ENCODE measurements at places on chromosomes 6 and 20.

DNA sequence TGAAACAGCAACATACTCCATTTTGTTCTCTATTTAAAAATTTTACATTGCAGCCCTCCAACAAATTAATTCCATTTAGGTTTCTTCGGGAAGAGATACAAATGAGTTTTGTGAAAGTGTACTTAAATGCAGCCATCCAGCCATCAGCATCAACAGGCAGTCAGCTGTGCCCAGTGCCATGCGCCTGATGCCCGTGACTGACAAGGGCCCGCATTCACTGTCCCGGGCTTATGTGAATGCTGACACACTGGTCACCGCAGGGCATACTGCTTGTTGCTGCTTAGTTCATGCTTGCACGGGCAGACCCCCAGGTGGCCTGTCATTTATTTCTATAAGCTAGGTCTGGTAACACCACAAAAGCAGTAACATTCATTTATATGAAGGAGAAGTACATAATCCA, 224.9 kb upstream of the QKI start:
- no peak for DNase-seq

DNA sequence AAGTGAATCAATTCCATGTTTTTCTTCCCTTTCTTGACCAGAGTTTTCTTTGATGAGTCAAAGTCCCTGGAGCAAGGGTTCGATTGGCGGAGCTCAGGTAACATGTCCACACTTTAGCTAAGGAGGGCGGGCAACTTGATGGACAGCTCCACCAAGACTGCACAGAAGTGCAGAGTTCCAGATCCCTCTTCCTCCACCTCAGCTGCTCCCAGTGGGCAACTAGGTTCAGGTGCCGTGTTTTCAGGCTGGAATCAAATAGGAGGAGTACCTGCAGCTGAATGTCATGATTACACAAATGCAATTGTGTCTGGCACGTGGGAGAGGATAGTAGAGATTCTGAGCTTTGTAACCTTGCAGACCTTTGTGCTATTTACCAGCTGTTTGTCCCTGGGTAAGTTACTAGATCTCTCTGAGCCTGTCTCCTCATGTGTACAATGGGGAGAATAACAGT, 1.9 kb upstream of the ELMO2 start:
- no peak for DNase-seq

GRCh38 chr6:34585512-34586061, 29.5 kb upstream of the SPDEF start:
- no peak for DNase-seq

GRCh38 chr6:34063651-34064050, 82.2 kb downstream of the GRM4 start:
- no peak for DNase-seq

DNA sequence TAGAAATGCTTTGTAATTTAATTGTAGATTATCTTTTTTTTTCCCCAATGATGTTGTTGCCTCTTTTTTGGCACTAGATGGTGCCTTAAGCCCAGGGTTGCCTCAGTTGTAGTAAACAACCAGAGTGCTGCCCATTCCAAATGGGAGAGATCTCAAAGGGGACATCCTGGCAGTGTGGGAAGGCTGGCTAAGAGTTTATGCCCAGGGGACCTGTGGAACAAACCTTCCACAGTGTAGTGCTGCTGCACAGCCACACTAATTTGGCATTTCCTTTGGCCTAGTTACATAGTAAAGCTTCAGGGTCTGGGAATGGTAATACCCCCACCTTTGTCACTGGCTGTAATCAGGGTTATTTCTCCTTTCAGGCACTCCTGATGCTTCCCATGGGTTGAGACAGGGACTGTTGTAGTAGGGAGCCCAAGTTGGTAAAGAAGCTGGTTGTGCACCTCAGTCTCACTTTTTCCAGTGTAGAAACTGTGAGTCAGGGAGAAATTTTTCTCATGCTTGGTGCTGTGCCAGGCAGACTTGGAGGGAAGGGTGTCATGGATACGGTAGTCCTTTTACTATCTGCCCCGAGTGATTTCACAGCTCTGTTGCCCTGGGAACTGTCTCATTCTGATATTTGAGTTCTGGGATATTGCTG, 177.8 kb upstream of the ECI2 start:
- DNase-seq, result peak; percentile 67

- no peak for DNase-seq
Observed at GRCh38 chr6:155264693-155265320, 994 bp downstream of the CLDN20 start.

GRCh38 chr20:42041000-42041565, 422.9 kb upstream of the CHD6 start:
- no peak for DNase-seq

GRCh38 chr20:10924644-10925201, 250.9 kb upstream of the JAG1 start:
- DNase-seq, result peak; percentile 23

GRCh38 chr20:44008806-44009678, 94.4 kb downstream of the TOX2 start:
- no peak for DNase-seq

DNA sequence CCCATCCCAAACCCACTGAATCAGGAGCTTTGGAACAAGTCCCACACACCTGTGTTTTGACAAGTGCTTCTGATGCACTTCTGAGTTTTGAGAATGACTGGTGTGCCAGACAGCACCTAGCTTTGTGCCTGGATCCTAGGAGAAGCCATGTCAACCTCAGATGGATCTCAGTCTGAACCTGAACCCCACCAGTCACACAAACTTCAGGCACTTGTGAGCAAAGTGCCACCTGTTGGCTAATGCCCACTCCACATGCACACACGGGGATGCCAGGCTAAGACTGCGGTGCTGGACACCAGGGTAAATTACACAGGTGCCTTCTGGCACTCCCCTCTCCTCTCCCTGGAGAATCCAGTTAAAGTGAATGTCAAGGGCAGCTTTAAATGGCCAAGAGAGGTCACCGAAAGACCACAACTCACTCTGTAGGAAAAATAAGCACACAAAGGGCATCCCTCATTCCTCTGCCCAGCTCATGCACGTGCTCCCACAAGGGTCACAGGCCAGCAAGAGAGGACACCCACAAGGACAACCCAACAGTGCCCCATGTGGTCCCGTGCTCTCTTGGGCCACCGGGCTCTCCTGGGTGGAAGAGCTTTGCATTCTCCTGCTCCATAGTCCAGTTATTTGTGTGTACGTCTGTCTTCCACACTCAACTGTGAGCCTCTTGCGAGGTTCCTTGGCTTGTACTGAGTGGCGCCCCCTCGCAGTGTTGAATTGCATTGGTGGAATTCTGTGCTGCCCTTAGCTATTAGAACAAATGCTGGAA, 45.6 kb downstream of the TAF8 start:
- no peak for DNase-seq

GRCh38 chr6:52871621-52872020, 31.0 kb upstream of the GSTA5 start:
- no peak for DNase-seq

DNA sequence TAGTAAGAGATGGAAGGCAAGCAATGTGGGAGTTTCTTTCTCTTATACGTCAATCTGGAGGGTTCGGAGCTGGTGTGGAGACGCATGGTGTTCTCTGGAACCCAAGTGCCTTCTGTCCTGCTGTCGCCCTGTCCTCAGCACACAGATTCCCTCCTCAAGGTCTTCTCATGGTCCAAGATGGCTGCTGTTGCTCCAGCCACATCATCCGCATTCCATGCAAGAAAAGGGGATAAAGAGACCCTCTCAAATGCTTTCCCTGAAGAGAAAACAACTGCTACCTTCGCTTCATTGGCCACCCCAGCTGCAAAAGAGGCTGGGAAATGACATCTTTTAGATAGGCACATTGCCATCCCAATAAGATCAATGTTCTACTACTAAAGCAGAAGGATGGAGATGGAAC, 151.2 kb downstream of the ANKRD60 start:
- DNase-seq, result no peak

GRCh38 chr20:10619427-10619826, 54.4 kb downstream of the JAG1 start:
- peak; percentile 70 for DNase-seq

DNA sequence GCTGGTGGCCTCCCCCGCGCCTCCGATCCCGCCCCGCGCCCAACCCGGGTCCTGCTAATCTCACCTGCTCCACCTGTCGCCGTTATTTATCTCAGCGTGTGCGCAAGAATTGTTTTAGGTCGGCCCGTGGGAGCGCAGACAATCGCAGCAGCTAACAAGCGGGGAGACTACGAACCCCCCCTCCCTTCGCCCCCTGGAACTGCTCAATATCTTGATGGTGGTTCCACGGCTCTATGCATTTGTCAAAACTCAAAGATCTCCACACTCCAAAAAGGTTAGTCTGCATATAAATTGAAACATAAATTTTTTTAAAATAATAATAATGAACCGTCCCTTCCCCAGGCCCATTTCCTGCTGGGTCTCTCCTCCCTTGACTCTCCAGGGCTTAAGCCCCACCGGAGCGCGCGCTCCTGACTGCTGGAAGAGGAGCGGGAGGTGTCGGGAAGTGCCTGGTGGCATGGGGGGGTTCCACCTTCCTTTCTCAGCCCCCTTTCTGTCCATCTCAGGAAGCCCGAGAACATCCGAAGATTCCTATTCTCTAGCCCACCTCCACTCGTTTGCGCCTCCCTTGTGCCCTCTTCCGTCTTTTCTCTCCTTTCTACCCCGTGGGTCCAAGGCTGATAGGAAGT, 1.6 kb upstream of the MDGA1 start:
- no peak for DNase-seq

DNA sequence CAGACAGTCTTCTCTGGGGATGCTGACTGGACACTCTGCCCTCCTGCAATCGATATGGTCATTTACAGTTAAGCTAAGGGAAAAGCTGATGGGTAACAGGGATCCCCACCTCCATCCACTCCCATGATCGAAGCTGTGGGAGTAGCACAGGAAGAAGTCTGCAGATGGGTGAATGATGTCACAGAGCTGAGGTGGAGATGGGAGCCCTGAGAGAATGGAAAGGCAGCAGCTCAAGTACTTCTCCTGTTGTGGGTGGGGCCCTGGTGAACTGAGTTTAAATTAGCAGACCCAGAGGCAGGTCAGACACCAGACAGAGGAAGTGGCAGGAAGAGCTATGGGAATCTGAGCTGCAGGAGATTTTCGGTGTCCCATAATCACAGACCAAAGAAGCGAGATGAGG, 29.0 kb downstream of the HDGFL1 start:
- no peak for DNase-seq

DNA sequence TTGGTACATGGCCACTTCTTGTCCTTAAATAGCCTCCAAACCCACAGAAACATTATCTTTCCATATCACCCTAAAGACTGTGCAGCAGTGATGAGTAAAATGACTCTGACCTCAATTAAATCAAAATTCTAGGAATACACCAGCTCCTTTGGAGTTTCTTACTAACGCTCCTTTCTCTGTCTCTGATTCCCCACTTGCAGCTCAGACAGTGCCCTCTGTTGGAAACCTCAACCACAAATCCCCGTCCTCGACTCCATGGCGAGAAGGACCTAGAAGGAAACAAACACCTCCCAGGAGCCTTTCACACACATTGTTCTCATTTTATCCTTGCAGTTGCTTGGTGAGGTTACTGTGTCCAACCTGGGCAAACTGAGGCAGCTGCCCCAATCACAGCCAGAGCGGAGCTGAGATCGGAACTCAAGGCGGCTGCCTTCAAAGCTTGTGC, 17.7 kb upstream of the PARD6B start:
- peak; percentile 43 for DNase-seq

DNA sequence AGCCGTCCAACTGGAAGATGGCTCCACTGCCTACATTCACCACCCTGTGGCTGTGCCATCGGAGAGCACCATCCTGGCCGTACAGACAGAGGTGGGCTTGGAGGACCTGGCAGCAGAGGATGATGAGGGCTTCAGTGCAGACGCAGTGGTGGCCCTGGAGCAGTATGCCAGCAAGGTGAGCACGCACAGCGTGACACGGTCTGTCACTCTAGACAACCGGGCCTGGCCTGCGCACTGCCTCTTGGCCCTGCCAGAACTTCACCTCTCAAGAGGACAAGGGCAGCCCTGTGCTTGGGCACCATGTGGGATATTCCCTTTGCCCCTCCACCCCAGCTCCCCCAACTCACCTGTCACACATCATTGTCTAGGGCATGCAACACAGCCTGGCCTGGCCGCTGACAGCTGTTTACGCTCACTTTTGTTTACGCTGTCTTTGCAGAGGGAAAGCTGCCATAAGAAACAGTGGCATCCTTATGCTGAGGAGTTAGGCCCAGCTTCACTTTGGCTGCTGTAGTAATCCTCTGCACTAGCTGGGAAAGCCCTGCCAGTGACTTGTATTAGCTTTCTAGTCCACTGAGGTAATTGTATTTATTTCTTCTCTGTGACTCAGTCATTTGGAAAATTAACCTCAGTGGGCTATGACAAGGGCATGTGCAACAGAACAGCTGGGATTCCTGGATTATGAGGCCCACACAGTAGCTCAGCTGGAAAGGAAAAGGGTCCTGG, 9.8 kb upstream of the DEF6 start:
- no peak for DNase-seq

GRCh38 chr20:48453477-48454093, 374.2 kb downstream of the PREX1 start:
- no peak for DNase-seq

DNA sequence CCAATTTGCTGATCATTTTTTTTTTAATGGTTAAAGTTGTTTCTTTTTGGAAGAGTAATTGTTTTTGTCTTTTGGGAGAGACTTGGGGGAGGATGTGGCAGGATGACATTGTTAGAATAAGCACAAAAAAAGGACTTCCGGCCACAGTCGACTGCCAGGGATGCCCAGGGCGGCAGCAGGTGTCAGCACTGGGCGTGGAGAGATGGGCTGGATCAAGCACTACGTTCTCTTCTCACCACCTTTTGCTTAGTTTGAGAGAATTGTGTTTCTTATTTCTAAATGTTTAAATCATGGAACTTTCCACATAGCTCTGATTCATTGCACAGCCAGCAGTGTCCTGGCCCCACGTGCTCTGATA, 104.6 kb upstream of the FRMD1 start:
- DNase-seq, result no peak

DNA sequence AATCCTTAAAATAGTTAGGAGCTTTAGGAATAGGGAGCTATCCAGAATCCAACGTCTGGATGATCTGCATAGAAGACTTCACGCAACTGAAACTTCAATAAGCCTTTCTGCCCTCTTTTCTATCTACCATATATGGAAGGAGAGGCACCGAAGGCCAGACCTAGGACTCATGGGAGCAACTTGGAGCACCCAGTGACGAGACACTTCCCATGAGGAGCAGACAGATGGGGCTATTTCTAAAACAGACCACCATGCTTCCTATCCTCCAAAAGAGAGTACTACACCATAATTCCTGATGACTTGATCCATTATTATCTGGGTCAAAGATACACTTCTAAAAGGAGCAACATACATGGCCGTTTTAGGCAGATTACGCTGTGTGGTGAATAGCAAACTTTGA, 6.0 kb downstream of the RPP40 start:
- no peak for DNase-seq

- no peak for DNase-seq
Observed at GRCh38 chr6:133967347-133967746, 14.3 kb downstream of the TBPL1 start.

DNA sequence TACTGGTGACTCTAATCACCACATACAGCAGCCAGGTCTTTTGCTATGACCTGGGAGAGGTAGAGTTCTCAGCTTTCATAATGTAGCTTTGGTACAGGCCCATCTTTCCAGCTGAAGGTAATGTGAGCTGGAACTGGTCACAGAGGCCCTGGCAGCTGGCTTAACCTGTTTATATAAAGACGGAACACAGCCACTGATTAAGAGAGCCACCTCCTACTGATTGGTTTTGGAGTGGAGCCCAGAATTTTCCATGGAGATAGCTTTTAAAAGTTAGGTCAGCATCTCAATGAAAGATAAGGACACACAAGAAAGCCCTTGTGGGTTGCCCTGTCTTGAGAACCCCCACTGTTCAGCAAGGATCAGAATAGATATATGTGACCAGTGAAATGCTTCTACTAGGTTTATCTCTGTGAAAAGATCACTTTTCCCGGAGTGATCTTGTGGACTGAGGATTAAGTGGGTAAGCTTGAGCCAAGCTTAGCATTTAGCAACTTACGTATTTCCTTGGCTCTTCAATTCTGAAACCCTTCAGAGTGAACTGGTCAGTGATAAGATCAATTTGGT, 213.7 kb upstream of the CITED2 start:
- no peak for DNase-seq
